NCI-H446 (cell line): ENCODE measurements at places on chromosomes 6 and 20.

DNA sequence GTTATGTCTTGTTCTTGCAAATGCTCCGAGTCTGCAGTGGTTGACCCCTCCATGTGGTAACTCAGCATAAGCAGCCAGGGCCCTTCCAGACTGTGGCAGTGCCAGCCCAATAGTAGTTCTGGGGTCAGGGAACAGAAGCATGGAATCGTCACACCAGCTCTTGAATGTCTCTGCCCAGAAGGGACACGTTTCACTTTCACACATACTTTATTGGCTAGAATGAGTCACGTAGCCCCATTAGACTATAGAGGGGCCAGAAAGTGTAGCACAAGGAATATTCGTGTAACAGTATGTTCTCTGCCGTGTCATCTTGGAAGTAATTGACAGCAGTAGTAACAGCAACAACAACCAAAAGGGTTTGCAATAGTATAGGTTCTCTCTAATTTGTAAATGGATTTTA, 254.7 kb downstream of the FARS2 start:
- no peak for DNase-seq

DNA sequence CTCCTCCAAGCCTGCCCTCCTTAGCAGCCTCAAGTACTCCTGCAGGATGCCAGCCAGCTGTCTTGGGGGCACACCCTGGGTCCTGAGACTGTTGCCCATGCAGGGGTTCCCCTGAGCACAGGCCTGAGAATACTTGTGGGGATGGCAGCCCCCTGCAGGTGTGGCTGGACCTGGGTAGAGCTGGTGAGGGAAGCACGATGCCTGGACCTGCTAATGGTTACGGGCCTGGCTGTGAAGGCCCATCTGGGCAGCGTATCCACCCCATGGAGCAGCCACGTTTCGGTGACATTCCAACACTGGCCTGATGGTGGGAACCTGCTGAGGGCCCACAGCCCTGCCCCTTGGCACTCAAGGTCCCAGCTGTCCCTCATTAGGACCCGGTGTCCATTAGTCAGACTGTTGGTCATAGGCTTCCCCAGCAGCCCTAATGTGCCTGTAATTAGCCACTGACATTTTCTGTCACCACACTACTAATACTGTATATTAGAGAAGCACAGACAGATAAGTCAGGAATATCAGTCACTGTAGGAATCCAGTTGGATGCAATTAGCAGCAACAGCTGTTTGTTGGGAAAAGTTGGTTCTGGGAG, 20.3 kb downstream of the CCDC167 start:
- no peak for DNase-seq

DNA sequence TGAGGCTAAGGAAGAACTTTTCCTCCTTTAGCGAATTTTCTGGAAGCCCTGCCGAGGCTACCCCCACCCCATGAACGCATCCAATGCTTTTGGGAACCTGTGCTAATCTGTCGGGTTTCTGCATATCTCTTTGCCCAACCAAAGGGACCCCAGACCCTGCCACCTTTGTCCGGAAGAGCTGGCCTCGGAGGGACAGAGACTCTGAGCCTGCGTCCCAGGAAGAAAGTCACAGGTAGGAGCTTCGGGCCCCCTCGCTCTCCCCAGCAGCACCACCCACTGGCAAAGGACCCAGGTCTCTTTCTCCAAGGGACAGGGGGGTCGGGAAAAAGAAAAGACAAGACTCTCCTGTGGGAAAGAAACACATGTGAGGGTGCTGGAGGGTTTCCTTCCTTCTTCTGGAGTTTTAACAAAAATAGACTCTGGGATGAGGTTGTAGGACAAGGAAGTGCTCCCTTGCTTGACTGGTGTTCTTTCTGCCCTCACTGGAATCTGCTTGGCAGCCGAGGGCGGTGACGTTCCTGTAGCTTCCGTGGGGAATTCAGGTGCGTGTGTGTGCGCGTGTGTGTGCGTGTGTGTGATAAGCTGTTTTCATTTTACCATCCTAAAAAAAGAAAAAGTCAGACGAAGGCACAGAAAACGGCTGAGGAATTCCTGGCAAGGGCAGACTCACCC, 16.3 kb upstream of the FOXC1 start:
- DNase-seq = no peak

- no peak for DNase-seq
Measured at GRCh38 chr6:139981066-139981624, 606.7 kb upstream of the CITED2 start.

DNA sequence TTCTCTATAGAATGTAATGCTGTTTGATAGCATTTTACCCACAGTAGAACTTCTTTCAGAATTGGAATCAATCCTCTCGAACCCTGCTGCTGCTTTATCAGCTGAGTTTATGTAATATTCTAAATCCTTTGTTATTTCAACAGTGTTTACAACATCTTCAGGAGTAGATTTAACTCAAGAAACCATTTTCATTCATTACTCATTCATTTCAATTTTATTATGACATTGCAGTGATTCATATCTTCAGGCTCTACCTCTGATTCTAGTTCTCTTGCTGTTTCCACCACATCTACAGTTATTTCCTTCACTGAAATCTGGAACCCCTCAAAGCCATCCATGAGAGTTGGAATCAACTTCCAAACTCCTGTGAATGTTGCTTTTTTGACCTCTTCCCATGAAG, 93.7 kb downstream of the ZFAND3 start:
- DNase-seq = no peak

GRCh38 chr6:44702292-44702691, 314.8 kb downstream of the CDC5L start:
- DNase-seq = no peak
